Thoracic aorta (tissue), 2 donors: ENCODE measurements at places on chromosomes 5 and 9. TPM values are rescaled to one million over a fixed set of nuclear protein-coding genes. Genes with fewer than 3 reads are reported as not detected.
A peak's percentile ranks its signal among the peaks of the same experiment; 100 is the strongest.

HAVCR2 gene
- 16.8 TPM for total RNA-seq

EGFL7 gene
- 56.5 TPM for total RNA-seq

MARVELD2 gene
- 0.81 TPM for total RNA-seq

ADAMTSL1 gene
- total RNA-seq, result 61.4 TPM

LHFPL2 gene
- 30.1 TPM for total RNA-seq

SMIM32 gene
- not detected for total RNA-seq

JAKMIP2 gene
- 0.49 TPM for total RNA-seq

VLDLR gene
- total RNA-seq, result 16.9 TPM

DNA sequence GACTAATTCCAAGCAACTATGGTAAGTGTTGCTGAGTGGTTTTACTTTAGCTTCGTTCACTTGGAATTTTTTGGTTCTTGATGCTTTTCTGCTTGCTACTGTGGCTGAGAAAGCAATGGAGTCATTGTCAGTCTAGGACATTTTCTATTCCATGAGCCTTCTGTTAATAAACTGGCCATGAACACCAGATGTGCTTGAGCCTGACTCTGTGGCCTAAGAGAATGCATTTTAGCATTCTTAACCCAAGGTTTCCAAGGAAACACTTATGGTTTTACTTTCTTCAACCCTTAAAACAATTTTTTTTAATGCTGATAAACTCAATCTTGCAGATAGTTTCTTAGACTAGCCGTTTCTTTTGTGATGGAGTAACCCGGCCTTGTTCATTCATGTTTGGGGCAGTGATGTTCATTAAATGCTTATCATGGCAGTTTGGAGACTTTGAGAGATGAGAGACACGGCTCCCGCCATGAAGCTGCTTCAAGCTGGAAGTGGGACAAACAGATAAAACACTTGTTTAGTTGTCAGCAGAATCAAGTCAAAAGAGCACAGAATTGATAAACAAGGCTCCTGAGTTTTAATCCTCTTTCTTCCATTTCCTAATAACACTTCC is 42.4 kb downstream of the OSTF1 start:
- no peak for DNase-seq
- no peaks in the 10 kb centered on the region for H3K4me1 ChIP-seq
- no peak overlapping the region for H3K4me3 ChIP-seq
- no peak overlapping the region for H3K27ac ChIP-seq
- H3K27me3 ChIP-seq, result no peaks in the 10 kb centered on the region
- H3K36me3 ChIP-seq, result peaks cover 9% of the 10 kb centered on the region

GRCh38 chr9:120886490-120886967 is 9.5 kb upstream of the PHF19 start:
- peaks cover 18% of the 10 kb centered on the region for H3K4me1 ChIP-seq
- no peak for DNase-seq
- H3K27ac ChIP-seq, result no peak overlapping the region

DNA sequence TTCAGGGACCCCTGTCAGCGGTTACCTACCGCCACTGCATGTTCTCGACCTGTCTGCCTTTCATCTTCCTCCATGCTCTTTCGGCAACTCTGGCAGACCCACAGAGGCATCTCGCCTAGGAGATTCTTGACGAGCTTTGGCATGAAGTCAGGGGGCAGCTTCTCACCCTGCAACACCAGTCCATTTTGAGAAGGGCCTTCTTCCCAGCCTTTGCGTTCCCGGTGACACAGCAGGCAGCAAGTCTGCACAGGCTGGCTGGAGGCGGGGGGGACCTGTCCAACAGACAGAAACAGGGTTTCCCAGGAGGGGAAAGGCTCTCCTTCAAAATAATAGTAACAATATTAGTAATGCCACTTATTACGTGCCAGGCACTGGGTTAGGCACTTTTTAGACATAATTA is 15.5 kb downstream of the FAM193B start:
- no peak for DNase-seq
- peaks cover 92% of the 10 kb centered on the region for H3K4me1 ChIP-seq
- H3K4me3 ChIP-seq, result no peak overlapping the region
- no peaks in the 10 kb centered on the region for H3K27me3 ChIP-seq
- H3K27ac ChIP-seq, result peak overlapping the region; percentile 88

DNA sequence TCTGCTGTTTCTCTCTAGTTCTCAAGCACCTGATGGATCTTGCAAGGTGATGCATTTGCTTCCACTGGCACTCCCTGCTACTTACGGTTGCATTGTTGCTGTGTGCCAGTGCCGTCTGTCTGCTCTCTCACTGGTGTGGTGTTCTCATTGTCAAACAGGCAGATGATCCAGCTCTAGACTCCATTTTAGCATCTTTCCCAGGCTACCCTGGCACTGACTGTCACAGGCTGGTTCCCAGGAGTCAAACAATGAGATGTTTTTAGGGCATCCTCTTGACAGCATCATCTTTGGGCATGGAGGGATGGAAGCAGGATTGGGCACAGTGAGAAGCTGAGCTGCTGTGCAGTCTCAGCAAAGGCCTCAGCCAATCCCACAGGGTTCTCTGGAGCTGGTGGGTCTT is 12.9 kb downstream of the MTRR start:
- H3K4me3 ChIP-seq, result no peak overlapping the region
- no peaks in the 10 kb centered on the region for H3K4me1 ChIP-seq
- H3K36me3 ChIP-seq, result peaks cover 32% of the 10 kb centered on the region
- no peak for DNase-seq
- no peak overlapping the region for H3K27ac ChIP-seq

GRCh38 chr5:21121213-21121612 is 1133.2 kb upstream of the CDH18 start:
- H3K27ac ChIP-seq, result no peak overlapping the region
- no peaks in the 10 kb centered on the region for H3K36me3 ChIP-seq
- no peak for DNase-seq

DNA sequence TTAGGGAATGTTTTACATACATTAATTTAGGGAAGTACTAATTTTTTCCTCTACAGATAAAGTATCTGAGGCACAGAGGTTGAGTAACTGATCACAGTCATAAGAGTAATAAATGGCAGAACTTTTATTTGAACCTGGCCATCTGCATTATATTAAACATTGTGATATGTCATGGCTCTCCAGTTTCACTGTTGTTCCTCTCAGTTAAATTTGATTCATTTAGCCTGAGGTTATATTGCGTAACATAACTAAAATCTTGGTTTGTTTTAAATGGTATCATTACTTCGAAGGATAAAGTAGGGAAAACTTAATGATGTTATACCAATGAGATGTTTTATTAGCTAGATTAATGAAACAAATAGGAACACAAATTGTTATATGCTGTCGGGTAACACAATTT is 284.4 kb downstream of the KDM4C start:
- no peaks in the 10 kb centered on the region for H3K36me3 ChIP-seq
- no peak overlapping the region for H3K27ac ChIP-seq
- no peaks in the 10 kb centered on the region for H3K27me3 ChIP-seq
- H3K4me1 ChIP-seq, result no peaks in the 10 kb centered on the region

DNA sequence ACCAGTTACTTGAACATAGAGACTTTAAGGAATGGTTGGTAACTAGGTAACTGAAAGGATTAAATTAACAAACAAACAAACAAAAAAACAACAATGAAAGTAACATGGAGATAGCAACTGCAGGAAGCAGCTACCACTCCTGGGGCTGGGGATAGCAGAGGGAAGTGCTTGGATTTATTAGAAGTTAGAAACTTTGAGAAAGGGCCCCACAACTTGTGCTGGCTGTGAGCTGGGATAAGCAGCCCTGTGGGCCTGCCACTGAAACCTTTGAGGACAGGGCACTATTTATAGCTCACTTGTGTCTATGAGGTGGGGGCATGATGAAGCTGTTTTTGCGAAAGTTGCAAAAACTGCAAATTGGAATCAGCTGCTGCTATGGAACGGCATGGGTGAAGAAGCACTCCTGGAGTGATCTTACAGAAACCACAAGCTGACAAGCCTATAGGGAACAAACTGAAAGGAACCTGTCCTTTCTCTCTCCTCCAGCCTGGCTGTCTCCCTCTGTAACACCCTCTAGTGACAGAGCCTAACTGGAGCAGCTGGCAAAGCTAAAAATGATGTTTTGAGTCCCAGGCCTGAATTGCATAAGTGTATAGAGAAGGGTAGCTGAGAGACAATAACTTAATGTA is 91.4 kb upstream of the RANBP6 start:
- H3K36me3 ChIP-seq, result no peaks in the 10 kb centered on the region
- H3K27ac ChIP-seq, result peak overlapping the region; percentile 4
- H3K4me3 ChIP-seq, result peak overlapping the region; percentile 6
- H3K27me3 ChIP-seq, result no peaks in the 10 kb centered on the region

GRCh38 chr9:127870887-127871286 is 6.6 kb downstream of the AK1 start:
- H3K27ac ChIP-seq, result no peak overlapping the region
- H3K27me3 ChIP-seq, result no peaks in the 10 kb centered on the region
- H3K4me3 ChIP-seq, result no peak overlapping the region
- peaks cover 22% of the 10 kb centered on the region for H3K36me3 ChIP-seq

- peaks cover 5% of the 10 kb centered on the region for H3K4me1 ChIP-seq
- no peaks in the 10 kb centered on the region for H3K27me3 ChIP-seq
- H3K27ac ChIP-seq, result no peak overlapping the region
- H3K4me3 ChIP-seq, result no peak overlapping the region
Observed at GRCh38 chr5:90865180-90865579, 306.6 kb downstream of the ADGRV1 start.

DNA sequence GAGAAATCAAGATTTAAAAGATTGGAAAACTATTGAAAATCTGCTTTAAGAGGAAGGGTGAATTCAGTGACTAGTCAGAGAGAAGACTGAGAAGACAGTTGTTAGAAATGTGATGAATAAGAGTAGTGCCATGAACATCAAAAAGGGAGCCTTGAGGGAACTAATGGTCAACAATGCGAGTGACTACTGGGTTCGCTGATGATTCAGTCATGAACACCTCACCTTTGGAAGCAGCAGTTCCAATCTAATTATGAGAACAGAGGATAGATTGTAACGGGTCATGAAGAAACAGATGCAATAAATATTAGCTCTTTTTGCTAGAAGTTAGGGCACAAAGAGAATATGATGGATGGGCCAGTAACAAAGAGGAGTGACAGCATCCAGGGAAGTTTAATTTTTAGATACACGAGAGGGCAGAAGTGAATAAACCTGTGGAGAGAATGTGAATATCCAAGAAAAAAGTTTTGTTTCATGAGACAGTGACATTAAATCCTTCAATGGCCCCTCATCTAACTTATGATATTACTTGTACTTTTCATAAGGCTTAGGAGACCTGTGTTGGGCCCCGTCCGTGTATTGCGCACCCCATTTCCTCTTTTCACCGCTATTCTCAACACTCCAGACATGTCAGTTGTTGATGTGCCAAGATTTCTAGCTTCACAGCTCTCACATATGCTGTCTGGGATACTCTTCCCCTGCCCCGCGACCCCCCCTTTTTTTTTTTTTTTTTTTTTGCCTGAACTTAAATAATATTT is 23.5 kb upstream of the IFNE start:
- no peak for DNase-seq
- no peaks in the 10 kb centered on the region for H3K4me1 ChIP-seq
- H3K4me3 ChIP-seq, result no peak overlapping the region
- no peaks in the 10 kb centered on the region for H3K27me3 ChIP-seq

DNA sequence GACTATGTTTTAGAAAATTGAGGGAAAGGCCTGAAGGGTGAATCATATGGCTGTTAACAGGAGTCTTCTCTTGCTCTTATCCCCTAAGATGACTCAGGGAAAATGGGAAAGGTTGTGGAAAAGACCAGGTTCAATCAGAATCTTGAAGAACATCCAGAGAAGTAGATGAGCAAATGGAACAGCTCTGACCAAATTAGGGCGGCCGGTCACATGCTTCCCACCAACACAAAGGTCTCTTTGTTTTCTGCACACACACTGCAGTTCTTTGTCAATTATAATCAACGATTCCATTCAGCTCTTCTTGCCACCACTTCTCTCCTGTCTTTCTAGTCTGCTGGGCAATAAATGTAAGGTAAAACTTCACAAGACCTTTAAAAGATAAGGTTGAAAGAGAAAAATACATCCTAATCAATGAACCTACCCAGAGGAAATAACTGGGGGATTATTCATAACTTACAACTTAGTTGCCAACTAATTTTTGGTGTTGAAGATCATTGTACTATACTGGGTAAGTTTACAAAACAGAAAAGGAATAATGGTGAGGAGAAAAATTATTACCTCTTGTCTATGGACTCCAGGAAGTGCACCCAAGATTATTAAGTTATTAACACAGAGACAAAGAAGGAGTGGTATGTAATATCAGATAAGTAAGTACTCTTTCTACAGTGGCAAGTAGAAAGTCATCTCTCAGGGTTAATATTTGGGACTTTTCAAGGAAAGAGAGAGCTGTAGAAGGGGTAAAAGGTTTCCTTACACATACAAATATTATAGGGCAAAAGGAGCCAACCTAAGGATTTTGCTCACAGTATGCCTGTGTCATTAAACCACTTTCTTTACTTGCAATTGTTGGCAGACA is 441.9 kb upstream of the PIK3R1 start:
- no peaks in the 10 kb centered on the region for H3K27me3 ChIP-seq
- H3K36me3 ChIP-seq, result no peaks in the 10 kb centered on the region
- H3K4me1 ChIP-seq, result peaks cover 26% of the 10 kb centered on the region
- no peak overlapping the region for H3K4me3 ChIP-seq

- H3K4me1 ChIP-seq, result no peaks in the 10 kb centered on the region
- no peak for DNase-seq
- H3K4me3 ChIP-seq, result no peak overlapping the region
- no peak overlapping the region for H3K27ac ChIP-seq
- no peaks in the 10 kb centered on the region for H3K27me3 ChIP-seq
- H3K36me3 ChIP-seq, result peaks cover 11% of the 10 kb centered on the region
Observed at GRCh38 chr5:111129938-111130337, 37.8 kb downstream of the WDR36 start.

DNA sequence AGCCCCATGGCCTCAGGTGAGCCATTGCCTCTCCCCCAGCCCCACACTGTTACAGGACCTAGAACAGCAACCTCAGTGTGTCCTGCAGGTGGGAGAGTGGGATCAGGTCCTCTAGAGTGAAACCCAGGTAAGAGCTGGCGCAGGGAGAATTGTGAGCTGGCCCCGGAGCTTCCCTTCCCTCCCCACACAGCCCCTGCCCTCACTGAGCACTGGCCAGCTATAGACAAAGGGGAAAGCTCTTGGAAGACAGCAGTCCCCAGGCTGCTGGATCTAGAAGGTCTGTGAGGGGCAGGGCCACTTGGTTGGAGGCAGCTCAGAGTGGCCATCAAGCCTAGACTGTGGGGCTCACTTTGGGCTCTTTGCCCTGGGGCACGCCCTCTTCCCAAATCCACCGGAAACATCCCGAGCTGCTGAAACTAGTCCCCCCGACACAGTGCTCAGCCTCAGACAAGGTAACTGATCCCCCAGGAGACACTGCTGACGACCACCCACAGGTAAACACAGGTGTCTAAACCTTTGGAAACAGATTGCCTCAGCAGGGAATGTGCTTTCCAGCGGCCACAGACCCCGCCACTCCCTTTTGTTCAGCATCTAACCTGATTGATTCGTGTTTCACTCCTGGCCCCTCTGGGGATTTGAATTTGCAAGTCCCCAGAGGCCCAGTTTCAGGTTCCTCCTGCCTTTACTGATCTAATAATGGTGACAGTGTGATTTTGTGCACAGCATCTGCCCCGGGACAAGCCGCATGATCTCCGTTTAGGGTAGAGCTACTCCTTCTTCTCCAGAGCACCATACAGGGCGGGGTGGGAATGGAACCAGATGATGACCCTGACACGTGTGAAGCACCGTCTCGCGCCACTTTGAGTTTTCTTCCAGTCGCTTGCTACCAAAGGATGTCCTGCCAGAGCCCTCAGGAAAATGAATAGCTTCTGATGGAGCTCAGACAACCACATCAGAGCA is 42.2 kb upstream of the ADAMTS2 start:
- no peaks in the 10 kb centered on the region for H3K27me3 ChIP-seq
- no peak overlapping the region for H3K27ac ChIP-seq
- DNase-seq, result no peak
- no peaks in the 10 kb centered on the region for H3K36me3 ChIP-seq
- H3K4me1 ChIP-seq, result no peaks in the 10 kb centered on the region

GRCh38 chr5:143440448-143441115 is 37.1 kb upstream of the NR3C1 start:
- DNase-seq, result no peak
- no peaks in the 10 kb centered on the region for H3K27me3 ChIP-seq
